Stimulated activated CD4-positive, alpha-beta T cell treated with anti-CD3 and anti-CD28 coated beads, Interleukin-2, amount 100 ng/mL, for 48 hours (primary cell): ENCODE measurements at places on chromosomes 5 and 9.

- DNase-seq = peak; percentile 59
Observed at GRCh38 chr9:33025572-33026342, 684 bp downstream of the DNAJA1 start.

- DNase-seq = no peak
Observed at GRCh38 chr9:11312966-11313365, 700.2 kb upstream of the PTPRD start.

DNA sequence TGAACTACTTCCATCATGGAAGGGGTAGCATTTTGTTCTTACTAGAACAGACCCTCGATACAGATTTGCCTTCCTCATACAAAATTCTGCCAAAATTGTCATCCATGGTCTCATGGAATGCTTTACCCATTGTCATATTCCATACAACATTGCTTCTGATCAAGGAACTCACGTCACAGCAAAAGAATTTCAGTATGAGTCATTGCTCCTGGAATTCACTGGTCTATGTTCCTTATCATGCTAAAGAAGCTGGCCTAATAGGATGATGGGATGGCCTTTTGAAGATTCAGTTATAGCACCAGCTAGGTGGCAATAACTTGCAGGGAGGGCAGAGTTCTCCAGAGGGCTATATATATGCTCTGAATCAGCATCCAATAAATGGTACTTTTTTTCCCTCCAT is 18.2 kb upstream of the FNIP1 start:
- DNase-seq = no peak

DNA sequence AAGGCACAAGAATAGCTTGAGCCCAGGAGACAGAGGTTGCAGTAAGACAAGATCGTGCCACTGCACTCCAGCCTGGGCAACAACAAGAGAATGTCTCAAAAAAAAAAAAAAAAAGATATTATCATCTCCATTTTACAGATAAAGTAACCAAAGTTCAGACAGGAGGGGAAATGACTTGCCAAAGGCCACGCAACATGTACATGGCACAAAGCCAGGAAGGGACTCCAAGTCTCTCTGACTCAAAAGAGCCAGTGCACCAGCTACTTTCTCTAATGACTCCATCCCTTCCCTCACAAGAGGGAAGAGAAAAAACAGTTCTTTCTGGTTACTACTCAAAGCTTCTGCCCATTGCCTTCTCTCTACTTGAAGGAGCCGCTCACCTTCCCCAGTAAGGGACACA is 34.1 kb downstream of the SIL1 start:
- DNase-seq = no peak
